B cell (primary cell): ENCODE measurements at places on chromosomes 7 and 10. TPM values are rescaled to one million over a fixed set of nuclear protein-coding genes. Genes with fewer than 3 reads are reported as not detected.

- no peak for DNase-seq
Observed at GRCh38 chr10:84890706-84891105, 562.3 kb downstream of the CCSER2 start.

GRCh38 chr7:94251-94801, 98.0 kb upstream of the FAM20C start:
- no peak for DNase-seq

Gene NAT16
- total RNA-seq, result not detected in 2 replicates

Gene SEC31B
- total RNA-seq, result 36.3 and 36.4 TPM in 2 replicates

Gene WDFY4
- total RNA-seq, result 560 and 570 TPM in 2 replicates
